Fibroblast of skin of right biceps (primary cell): ENCODE measurements at places on chromosomes 7 and 10.

DNA sequence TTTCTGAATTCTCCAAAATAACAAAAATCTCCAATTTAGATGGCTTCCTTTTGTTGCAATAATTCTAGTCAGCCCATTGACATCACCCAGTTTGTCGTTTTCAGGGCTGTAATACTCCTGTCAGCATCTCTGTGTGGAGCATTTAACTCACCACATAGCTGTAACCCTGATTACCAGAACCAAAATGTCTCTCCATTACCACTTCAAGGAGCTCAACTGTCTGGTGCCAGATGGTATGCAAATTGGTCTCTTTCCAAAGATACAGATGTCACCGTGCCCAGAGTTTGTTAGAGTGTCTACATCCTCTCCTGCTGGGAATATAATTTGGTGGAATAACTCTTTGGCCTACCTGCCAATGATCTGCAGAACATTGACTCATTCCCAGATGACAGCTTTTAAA is 350.3 kb upstream of the POT1 start:
- DNase-seq: no peak

GRCh38 chr7:42194238-42194637 is 42.8 kb downstream of the GLI3 start:
- no peak for DNase-seq

DNA sequence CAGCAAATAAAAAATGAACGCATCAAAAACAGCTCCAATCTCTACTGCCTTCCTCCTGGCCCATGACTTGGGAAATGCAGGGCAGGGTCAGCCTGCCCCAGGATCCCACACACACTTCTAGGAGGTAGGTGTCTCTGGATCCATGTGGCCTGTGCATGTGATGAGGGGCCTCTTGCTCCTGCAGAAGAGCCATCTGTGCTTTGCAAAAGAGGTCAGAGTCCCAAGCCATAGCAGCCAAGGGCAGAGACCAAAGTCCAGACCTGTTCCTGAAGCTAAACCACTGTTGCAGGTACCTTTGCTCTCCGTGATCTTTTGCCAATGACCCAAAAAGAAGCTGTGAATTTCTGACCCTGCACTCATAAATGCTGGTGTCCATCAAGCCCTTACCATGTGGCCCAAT is 57.1 kb downstream of the KCNMA1 start:
- no peak for DNase-seq

GRCh38 chr7:106611911-106612310 is 49.0 kb downstream of the CCDC71L start:
- DNase-seq: no peak

DNA sequence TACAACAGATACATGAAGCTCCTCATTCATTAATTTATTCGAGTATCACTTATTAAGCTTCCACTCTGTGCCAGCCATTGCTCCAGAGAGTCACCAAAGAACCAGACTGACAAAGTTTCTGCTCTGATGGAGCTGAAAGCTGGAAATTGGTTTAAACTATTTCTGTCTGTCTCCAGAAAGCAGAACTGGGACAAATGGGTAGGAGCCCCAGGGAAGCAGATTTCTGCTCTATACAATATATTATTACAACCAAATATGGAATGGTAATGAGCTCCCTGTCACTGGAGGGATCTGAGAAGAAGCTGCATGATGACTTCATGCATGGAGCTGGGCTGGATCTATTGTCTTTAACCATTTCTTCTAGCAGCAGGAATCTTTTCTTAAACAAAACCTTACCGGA is 165.4 kb upstream of the ADO start:
- no peak for DNase-seq

DNA sequence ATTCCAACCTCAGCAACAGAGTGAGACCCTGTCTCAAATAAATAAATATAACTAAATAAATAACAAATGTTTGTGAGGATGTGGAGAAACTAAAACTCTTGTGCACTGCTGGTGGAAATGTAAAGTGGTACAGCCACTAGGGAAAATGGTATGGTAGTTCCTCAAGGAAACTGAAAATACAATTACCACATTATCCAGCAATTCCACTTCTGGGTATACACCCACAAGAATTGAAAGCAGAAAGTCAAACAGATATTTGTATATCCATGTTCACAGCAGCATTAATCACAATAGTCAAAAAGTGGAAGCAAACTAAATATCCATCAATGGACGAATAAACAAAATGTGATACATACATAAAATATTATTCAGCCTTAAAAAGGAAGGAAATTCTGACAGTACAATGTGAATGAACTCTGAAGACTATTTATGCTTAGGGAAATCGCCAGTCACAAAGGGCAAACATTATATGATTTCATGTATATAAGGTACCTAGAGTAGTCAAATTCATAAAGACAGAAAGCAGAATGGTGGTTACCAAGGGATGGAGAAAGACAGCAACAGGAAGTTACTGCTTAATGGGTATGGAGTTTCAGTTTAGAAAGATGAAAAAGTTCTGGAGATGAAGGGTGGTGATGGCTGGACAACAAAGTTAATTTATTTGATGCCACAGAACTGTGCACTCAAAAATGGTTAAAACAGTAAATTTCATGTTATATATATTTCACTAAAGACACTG is 9.8 kb downstream of the ARHGAP12 start:
- no peak for DNase-seq

DNA sequence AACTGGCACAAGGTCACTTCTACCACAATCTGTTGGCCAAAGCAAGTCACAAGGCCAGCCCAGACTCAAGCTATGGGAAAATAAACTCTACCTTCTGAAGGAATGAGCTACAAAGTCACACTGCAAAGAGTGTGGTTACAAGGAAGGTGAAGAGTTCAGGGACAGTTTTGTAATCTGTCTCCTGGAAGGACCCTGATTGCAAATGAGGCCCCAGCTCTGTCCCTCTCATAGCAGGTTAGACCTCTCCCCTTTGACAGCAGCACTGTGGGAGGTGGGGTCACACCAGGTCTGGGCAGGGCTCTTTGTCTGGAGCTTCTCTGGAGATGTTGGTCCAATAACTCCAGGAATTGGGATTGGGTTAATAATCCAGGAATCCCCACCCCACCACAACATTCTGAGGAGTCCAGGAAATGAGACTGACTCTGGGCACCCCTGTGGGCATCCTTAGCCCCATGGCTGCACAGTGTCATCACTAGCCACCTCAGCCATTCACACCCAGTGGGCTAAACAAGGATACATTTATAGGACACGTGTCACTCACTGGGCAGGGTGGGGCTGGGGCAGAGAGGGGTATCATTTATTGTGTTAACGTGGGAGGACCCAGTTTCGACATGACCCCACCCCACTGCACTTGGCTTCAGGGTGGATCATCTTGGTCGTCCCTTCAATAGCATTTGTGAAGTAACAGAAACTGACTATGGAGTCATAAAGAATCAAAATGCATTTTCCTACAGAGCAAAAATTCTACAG is 23.7 kb upstream of the C10orf105 start:
- DNase-seq: no peak

DNA sequence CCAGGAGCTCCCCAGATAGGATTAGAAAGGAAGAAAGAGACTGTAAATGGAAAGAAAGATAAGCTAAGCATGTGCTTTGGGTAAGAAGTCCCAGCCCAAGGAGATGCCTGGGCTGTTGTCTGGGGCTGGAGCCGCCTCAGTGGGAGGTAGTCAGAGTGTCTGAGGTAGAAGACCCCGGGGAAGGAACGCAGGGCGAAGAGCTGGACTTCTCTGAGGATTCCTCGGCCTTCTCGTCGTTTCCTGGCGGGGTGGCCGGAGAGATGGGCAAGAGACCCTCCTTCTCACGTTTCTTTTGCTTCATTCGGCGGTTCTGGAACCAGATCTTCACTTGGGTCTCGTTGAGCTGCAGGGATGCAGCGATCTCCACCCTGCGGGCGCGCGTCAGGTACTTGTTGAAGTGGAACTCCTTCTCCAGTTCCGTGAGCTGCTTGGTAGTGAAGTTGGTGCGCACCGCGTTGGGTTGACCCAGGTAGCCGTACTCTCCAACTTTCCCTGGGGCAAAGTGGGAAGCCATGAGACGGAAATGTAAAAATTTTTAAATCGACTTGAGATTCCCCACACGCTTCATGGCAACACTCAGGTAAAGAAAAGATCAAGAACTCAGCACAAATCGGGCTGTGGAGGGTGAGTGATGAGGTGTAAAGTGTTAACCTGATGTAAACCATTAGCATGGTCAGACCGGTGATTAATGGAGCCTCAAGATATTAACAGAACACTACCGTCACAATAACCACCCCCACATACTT is 1.3 kb downstream of the HOXA1 start:
- no peak for DNase-seq

GRCh38 chr7:23458044-23458443 is 12.2 kb downstream of the IGF2BP3 start:
- DNase-seq: peak; percentile 6

DNA sequence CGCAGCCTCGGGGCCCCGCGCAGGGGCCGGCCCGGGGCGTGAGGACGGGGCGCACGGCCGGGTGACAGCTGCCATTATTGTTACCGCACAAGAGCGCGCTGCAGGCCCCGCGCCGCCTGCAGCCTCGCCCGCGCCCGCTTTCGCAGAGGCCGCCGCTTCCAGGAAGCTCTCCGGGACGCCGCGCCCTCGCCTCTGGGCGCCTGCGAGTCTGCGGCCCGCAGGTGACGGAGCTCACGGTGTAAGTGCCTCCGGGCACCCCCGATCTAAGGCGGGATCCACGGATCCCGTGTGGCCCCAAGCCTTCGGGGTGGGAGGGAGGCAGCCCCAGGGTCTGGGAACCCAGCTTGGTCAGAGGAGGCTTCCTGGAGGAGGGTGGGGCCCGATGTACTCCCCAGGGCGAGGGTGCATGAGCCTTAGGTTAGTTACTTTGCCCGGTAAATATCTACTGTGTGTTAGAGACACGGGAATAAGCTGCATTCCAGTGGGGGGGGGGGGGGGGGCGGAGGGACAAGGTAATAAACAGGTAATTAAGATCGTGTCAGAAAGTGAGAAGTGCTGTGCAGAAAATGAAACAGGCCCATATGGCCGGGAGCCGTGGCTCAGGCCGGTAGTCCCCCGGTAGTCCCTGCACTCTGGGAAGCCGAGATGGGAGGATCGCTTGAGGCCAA is 638 bp downstream of the IQCE start:
- no peak for DNase-seq

DNA sequence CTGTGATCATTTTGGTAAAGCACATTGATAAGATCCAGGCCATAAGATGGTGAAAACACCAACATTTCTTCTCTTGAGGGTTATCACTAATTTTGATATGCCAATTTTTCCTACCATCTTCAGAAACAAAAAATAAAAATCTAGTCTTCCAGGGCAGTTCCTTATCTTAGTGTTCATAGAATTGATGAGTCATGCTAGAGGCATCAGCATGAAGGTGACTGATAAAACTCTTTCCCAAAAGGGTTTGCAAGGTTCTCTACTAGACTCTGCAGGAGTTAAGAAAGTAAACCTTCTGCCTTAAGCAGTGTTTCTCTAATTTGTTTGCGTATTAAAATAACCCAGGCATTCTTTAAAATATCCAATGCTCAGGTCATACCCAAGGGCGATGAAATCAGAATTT is 483.1 kb upstream of the CNTNAP2 start:
- peak; percentile 20 for DNase-seq

DNA sequence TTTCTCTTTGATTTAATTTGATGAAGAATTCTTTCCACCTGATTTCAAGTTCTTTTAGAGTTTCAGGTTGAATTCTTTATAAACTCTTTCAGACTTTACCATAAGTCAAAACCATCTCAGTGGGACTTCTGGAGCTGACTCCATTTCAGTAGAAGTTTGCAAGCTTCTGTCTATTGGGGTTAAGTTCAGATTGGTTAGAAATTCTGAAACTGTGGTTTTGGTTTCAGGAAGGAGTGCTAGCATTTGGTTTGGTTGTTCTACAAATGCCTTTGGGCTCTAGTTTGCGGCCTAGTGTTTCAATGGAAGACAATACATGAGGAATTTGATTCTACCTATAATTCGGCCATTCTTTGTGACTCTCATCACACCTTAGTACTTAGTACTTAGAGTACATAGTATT is 176.8 kb upstream of the RHOBTB1 start:
- no peak for DNase-seq

DNA sequence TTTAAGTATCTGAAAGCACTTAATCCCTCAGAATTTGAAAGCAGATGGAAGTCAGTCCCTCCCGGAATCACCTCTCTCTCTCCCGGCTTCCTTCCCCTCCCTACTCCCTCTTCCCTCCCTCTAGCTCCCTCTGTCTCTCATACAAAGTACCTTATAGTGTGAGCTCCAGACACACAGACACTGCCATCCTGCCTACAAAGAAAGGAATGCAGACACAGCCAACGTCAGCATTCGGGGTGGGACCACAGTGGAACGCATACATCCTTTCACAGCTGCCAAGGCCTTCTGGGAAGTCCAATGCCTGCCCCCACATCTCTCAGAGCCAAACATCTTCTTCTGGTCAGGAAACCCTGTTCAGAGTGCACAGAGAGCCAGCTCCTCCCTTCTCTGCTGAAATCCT is 9.3 kb downstream of the NOD1 start:
- DNase-seq: peak; percentile 99

- DNase-seq: peak; percentile 62
Measured at GRCh38 chr10:70478191-70479164, at the start of gene PALD1. TSS of gene PALD1 (plus strand) at chr10:70478767. CDS start at chr10:70525952, 47,185 bp downstream.

GRCh38 chr10:15672469-15672868 is 47.3 kb downstream of the ITGA8 start:
- DNase-seq: no peak

DNA sequence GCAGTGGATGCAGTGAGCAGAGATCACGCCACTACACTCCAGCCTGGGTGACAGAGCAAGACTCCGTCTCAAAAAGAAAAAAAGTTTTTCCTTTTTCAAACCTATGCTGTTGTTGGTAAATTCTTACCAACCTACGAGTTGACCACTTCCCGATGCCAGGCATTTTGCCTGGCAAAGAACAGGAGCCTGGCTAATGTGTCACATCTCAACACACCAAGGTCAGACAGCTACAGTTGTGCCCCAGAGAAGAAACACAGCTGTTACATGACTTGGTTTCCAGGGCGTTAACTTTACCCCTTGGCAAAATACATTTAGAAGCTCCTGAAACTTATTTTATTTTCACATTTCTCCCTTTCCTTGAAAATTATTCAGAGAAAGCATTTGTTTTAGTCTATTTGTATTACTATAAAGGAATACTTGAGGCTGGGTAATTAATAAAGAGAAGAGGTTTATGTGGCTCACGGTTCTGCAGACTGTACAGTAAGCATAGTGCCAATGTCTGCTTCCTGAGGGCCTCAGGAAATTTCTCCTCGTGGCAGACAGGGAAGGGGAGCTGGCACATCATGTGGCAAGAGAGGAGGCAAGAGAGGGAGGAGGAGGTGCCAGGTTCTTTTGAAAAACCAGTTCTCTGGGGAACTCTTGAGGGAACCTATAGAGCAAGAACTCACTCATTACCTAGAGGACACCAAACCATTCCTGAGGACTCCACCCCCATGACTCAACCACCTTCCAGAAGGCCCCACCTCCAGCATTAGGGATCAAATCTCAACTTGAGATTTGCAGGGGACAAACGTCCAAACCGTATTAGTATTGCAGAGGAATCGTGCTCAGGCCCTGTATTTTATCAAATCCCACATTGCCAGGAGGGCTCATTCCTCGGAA is 83.3 kb downstream of the PAXIP1 start:
- no peak for DNase-seq

GRCh38 chr10:604716-605631 is 84.5 kb downstream of the DIP2C start:
- DNase-seq: no peak
